Psoas muscle (tissue), 8 donors: ENCODE measurements at places on chromosomes 4 and X. TPM values are rescaled to one million over a fixed set of nuclear protein-coding genes. Genes with fewer than 3 reads are reported as not detected.

DNA sequence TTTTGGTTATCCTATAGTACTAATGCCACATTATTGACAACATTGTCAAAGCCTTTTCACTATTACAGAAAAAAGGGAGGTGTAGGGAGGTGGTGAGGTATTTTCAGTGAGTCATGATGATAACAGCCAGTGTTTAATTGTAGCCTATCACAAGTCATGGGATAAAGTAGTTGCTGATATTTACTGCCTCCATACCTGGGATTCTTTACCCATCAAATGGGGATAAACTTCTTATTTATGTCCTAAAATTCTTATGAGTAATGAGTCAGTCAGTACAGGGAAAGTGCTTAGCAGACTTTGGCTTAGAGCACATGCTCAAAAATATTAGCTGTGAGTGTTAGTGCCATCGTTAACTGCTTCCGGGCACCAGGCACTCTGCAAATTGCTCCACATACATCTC is 25.7 kb downstream of the ADGRG2 start:
- DNase-seq, result no peak

Gene CXCR3
- not detected for total RNA-seq

Gene SLC16A2
- 1.7 TPM for total RNA-seq

DNA sequence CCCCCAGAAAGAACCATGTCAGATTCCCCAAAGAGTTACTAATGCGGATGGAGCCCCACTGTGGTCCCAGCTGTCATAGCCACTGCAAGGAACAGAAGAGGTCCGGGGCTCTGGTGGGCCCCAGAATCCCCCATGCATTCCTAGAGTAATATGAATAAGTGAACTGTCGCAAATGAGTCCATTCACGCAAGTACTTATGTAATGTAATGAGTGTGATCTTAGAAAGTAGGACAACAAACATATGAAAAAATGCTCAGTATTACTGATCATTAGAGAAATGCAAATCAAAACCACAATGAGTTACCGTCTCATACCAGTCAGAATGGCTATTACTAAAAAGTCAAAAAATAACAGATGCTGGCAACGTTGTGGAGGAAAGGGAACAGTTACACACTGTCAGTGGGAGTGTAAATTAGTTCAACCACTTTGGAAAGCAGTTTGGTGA is 141.5 kb upstream of the RBPJ start:
- no peak for DNase-seq

DNA sequence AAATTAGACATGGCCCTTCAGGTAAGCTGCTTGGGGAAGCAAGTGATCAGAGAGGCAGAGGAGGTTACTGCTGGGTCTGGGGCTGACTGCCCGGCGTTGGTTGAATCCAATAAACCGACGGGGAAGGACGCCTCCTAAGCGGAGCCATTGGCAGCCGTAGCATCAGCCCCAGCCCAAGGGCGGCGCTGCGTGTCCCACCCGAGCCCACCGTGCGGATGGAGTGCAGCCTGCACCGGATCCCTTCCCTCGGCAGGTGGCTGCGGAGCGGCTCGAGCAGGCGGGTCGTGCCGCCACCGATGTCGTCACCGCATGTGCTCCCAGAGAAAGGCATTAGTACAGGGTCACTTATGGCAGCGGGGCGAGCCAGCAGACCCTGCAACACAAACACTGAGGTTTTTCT is 82.1 kb downstream of the ALPK1 start:
- DNase-seq, result no peak

DNA sequence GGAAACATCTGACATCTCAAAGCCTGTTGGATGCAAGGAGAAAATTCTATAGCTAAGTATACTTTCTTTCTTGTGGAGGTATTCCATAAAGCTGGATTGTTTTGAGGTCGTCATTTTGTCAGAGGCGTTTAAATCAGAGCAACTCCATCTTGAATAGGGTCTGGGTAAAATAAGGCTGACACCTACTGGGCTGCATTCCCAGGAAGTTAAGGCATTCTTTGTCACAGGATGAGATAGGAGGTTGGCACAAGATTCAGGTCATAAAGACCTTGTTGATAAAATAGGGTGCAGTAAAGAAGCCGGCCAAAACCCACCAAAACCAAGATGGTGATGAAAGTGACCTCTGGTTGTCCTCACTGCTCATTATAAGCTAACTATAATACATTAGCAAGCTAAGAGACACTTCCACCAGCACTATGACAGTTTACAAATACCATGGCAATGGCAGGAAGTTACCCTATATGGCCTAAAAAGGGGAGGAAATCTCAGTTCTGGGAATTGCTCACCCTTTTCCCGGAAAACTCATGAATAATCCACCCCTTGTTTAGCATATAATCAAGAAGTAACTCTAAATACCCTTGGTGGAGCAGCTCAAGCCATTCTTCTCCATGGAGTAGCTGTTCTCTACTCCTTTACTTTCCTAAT is 11.9 kb downstream of the HSD17B13 start:
- no peak for DNase-seq

GRCh38 chr4:77036206-77036605 is 39.6 kb downstream of the CCNI start:
- no peak for DNase-seq

GRCh38 chr4:188433741-188434315 is 294.6 kb downstream of the TRIML1 start:
- no peak for DNase-seq
